NCI-H1105 (cell line): ENCODE measurements at places on chromosomes 5 and 9.

DNA sequence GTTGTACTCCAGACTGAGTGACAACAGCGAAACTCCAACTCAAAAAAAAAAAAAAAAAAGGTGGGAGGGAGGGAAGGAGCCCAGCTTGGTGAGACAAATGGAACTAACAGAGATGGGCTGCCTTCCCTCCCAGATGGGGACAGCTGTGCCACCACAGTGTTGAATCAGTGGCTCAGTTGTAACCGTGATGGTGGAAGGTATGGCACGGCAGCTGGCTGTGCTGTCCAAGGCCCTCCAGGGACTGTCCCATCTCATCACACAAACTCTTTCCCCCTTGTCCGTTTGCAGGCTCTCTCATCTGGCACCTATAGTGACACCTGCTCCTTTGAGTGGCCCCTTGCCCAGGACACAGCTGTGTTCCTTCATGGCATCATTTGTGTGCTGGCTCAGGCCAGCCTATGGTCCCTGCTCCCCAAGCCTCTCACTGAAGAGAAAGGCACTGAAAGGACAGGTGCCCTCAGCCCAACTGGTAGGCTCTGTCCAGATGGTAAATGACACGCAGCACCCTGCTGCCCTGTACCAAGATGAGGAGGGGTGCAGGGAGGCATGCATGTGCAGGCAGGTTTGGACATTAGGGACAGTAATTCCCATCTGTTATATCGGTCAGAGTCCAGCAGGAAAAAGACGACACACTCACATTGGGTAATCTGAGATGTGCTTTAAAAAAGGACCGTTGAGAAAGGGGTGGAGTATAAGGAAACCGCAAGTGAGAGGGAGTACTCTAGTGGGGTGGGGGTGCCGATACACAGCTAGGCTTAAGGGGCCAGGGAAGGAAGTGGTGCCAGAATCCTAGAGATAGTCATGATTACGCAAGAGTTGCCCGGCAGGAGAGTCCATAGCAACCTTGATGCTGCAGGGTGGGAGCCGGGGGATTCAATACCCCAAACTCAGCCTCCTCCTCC, 4.3 kb downstream of the SMIM33 start:
- no peak for DNase-seq

DNA sequence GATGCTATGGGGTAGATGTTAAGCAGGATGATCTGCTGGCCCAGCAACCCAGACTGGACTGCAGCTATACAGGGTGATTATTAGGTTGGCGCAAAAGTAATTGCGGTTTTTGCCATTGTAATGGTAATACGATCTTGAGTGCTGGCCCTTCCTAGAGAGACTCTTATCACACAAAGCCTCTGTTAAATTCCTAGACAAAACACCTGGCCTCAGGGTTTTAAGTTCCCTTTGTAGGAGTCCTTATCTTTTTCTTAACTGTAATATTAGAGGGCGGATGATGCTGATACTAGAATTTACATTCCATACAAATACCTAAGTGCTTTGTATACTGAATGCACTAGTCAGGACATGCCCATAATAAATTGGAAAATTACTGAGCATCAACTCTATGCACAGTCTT, 222.2 kb downstream of the NDUFS4 start:
- no peak for DNase-seq

GRCh38 chr5:59231221-59231931, 648.5 kb downstream of the RAB3C start:
- no peak for DNase-seq

GRCh38 chr5:151935135-151935695, 10.6 kb upstream of the GLRA1 start:
- DNase-seq: no peak

- no peak for DNase-seq
Measured at GRCh38 chr9:121494192-121494591, 5.5 kb downstream of the GGTA1 start.

DNA sequence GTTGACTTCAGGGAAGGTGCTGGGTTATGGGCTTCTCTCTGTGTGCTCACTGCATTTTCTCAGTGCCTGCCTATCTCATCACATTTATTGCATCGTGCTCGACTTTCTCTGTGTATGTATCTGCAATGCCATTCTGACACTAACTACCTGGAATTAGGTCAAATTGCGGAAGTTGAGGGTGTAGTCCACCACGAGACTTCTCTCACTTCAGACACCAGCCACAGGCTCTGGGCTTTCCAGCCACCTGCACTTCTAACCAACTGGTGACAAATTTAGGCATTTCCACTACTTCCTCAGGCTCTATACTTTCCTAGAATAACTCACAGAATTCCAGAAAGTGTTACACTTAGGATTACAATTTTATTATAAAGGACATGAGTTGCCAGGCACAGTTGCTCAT, 188.6 kb upstream of the ZNF608 start:
- DNase-seq: no peak

GRCh38 chr5:5738797-5739489, 316.5 kb downstream of the ICE1 start:
- no peak for DNase-seq

DNA sequence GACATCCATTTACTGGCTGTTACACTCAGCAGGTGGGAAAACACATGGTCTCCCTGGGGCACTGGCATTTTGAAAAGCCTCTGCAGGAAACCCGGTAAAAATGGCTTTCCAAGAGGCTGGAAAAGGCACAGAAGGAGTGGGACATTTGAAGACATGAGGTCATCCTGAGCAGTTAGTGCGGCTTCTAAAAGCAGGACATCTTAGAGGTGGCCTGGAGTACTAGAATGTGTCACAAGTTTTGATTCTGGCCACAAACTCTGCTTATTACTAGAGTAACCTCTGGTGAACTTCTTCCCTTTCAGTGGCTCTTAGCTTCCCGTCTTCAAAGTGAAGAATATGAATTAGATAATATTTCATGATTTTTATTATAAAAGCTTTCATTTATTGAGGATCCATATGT, 423.0 kb upstream of the BRINP1 start:
- DNase-seq: no peak

- DNase-seq: no peak
Measured at GRCh38 chr5:61263561-61264272, 68.3 kb upstream of the ZSWIM6 start.

DNA sequence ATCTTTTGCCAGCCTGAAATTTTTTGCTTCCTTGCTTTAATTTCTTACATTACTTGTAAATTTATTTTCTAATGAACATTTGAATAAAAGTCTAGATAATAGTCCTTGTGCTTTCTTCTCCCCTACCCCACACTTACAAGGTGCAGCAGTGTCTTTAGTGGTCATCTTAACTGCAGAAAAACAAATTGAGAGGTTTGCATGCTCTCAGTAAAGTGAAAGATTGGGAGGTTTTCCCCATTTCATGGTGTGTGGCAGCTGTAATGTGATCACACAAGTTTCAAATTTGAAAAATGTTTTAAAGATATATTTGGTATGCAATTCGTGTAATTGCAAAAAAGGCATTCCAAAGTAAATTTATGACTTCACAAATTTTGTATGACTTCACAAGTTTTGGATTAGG, 14.7 kb downstream of the APC start:
- DNase-seq: no peak

DNA sequence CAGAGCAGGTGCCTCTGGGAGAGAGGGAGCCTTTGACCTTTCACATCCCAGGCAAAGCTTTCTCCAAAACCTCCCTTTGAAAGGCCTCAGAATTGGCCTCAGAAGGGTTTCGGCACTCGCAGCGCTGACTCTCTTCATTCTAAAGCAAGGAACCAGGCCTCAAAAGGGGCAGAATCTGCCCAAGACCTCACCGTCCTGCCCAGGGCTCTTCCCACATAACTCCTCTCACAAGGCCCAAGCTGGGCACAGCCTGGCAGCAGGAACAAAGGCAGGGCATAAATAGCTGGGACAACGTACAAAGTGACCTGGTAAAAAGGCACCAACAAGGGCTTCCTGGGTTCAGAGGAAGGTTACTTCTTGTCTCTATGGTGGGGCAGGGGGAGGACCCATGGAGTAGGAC, 166.3 kb upstream of the FSTL4 start:
- no peak for DNase-seq

DNA sequence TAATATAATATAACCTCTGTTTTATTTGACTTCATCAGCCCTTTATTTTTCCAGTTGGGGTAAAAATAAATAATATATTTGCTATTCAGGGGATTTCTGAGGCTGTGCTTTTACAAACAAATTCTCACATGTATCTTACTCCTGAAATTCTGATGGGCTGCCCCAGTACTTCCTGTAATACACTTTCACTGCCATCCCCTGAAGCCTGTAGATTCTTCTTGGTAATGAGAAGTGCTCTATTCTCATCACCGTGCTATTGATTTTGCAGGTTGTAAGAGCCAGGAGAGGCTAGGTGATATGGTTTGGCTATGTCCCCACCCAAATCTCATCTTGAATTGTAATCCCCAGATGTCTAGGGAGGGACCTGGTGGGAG, 91.9 kb upstream of the CEP78 start:
- no peak for DNase-seq

GRCh38 chr9:75941577-75942311, 51.3 kb downstream of the PCSK5 start:
- DNase-seq: no peak

- peak; percentile 46 for DNase-seq
Measured at GRCh38 chr5:10583663-10584572, 20.0 kb downstream of the ANKRD33B start.

DNA sequence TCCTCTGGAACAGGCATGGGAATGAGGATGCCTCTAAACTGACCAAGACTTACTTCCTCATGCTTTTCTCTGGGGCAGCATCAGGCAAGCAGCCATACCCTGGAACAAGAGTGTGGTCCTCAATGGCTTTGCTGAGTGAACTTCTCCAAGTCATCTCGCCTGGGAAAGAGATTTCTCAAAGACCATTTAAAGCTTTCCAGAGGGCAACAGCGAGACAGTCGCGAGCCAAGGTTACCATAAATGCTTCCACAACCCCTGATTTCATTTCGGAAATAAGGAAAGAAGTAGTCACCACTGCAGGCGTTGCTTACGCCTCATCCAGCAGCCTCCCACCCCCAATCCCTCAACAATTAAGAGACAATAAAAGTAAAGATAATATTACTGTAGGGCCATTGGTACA, 1.1 kb upstream of the SNCAIP start:
- no peak for DNase-seq

DNA sequence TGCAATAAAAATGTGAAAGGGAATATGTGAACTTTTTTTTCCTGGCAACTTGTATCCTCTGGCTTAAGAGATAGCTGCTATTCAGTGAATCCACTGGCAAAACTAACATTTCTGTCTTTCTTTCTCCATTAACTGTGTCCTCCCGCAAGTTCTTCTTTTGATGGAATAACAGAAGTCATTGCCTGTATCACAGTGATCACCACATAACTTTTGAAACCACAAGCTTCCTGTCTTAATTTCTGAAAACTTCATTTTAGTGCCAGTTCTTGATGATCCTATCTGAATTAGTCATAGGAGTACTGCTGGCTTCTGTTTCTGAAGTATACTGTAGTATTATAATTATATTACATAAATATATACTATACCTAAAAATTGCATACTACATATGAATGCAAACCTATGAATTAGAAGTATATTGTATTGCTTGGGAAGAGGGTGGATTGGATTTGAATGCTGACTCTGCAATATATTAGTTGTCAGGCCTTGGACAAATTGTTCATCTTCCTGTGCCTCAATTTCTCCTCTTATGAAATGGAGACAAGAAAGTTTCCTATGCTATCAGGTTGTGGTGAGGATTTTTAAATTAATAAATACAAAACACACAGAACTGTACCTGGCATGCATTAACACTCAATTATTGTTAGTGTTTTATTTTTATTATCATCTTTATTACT, 441.6 kb downstream of the CETN3 start:
- no peak for DNase-seq

DNA sequence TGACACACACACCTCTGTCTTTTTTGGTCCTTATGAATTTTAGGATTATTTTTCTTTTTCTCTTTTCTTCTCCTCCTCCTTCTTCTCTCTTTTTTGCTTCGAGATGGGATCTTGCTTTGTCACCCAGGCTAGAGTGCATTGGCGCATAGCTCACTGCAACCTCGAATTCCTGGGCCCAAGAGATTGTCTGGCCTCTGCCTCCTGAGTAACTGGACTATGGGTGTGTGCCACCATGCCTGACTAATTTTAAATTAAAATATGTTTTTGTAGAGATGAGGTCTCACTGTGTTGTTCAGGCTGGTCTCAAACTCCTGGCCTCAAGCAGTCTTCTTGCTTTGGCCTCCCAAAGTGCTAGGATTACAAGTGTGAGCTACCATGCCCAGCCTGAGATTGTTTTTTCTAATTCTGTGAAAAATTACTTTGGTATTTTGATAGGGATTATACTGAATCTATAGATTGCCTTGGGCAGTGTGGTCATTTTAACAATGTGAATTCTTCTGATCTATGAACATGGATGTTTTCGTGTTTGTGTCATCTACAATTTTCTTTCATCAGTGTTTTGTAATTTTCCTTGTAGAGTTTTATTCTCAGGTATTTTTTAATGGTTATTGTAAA, 7.7 kb downstream of the AHRR start:
- DNase-seq: no peak

GRCh38 chr9:3909966-3910650, 384.3 kb upstream of the RFX3 start:
- no peak for DNase-seq

DNA sequence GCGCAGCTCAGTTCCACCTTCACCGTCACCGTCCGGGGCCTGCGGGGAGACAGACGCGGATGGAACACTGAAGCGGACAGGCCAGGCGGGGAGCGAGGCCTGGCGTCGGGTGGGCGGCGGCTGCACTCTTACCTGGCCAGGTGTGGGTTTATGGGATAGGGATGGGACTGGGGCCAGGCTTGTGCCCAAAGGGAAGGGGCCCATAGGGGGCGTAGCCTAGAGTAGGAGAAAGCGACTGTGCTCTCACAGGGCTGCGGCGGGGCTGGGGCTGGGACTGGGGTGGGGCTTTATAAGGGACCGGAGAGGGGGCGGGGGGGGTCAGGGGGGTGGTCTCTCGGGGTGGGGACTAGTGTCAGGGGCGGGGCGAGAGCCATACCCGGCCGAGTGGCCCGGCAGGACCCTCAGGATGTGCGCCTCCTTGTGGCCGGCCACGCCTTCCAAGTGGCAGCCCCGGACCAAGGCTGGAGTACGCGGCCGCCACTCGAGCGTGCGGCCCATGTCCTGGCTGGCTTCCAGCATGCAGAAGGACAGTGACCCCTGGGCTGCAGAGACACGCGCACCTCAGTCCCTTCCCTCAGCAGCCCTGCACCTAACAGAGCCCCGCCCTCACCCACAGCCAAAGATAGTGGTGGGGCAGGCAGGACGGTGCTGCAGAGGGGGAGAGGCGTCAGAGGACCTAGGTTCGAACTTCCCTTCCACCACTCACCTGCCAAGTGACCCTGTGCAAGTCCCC, 22.8 kb downstream of the FPGS start:
- DNase-seq: no peak

GRCh38 chr9:134426436-134426835, 100.2 kb downstream of the RXRA start:
- DNase-seq: no peak
